ENCODE measurements at places on chromosomes 7 and 10.
A peak's percentile ranks its signal among the peaks of the same experiment; 100 is the strongest.

- DNase-seq = no peak
Measured at GRCh38 chr7:1227814-1228544, 4.7 kb upstream of the UNCX start.

DNA sequence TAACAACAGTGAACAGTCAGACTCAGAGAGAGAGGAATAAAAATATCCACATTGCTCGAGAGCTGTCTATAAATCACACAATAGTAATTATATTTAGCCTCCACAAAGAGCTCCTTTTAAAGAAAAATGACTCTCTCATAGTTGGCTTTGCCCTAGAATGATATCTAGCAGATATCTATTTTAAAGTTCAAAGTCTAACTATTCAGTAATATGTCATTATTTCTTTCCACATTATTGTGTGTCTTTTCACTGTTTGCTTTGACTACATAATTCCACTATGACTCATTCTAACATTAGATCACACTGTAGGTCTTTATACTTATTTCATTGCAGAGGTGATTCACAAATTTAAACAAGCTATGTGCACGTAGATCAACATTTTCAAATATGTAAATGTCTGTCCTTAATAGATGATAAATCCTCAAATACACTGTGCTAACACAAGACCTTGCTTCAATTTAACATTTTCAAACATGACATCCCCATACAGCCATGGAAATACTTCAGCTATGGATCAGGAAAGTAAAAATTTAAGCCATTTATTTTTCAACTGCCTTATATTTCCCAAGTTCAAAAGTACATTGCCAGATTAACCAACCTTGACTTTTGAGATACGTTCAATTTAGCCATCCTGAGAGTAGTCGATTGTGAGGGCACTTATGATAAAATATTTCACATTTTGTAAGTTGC, 99.9 kb upstream of the AKR1E2 start:
- no peak for DNase-seq

DNA sequence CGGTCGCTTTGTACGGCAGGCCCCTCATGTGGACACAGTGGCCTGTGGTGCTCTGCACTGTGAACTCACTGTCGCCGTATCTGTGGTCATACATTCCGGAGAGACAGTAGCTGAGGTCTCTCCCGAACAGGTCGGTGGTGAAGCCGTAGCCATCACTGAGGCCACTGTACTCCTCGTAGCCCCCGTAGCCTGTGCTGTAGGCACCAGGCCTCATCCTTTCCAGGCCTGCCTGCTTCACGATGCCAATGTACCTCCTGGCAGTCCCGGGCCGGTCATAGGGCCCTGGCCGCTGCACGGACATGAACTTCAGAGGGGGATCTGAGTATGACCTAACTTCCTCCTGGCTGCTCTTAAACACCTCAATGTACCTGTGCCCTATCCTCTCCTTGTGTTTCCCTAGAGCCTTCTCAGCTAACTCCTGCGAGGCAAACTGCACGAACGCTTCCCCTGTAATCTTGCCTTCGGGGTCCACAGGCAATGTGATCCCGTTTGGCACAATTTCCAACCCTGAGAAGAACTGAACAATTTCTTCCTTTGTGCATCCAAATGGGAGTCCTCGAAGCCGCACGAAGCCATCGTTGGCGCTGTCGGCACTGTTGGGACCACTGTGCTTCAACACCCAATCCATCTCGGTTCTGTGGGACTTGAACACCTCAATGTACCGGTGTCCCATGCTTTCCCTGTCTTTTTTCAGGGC, 15.7 kb downstream of the FXYD4 start:
- no peak for DNase-seq

DNA sequence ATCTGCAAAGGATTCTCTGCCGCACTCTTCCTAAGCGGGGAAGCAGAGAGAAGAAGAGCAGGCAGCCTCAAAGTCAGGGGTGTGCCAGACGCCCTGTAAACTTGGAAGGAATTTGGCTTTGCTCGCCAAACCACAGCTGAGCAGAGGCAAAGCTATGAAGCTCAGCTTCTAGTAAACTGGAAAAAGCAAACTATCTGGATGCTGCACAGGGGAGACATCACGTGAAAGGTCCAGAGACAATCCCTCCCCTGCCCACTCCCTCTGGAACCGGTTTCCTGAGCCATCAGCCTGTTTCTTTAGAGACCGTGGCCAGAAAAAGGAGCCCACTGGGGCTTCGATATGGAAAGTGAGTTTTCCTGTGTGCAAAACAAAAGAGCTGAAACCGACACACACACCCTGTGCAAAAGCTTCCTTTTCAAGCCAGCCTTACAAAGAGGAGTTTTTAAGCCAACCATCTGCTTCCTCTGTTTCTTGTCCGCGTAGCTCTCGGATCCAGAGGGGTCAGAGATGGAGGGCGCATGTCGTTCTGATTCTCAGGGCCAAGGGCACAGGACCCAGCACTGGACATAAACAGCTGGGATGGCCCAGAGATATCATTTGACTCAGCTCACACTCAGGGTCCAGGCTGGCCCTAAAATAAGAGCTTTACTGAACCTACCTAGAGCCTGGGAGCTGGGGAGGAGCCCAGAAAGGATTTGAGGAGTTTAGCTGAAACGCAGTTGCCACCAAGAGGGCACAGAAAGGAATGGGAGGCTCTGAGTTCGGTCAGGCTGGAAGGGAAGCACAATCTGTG, 58.2 kb upstream of the DNAAF5 start:
- DNase-seq = no peak

GRCh38 chr7:149090397-149091195, at the start of gene ZNF786:
Gene ZNF786, minus strand, starts transcription at chr7:149090718. Its CDS starts 78 bp downstream, at chr7:149090640.
- DNase-seq = peak; percentile 89

GRCh38 chr7:90244565-90244908, 437 bp upstream of the CFAP69 start:
- DNase-seq = no peak

- DNase-seq = no peak
Measured at GRCh38 chr7:107591421-107591820, 11.4 kb downstream of the BCAP29 start.

- DNase-seq = no peak
Measured at GRCh38 chr7:158369290-158369689, 218.3 kb downstream of the PTPRN2 start.

- no peak for DNase-seq
Measured at GRCh38 chr10:117476281-117476680, 66.3 kb upstream of the EMX2 start.

DNA sequence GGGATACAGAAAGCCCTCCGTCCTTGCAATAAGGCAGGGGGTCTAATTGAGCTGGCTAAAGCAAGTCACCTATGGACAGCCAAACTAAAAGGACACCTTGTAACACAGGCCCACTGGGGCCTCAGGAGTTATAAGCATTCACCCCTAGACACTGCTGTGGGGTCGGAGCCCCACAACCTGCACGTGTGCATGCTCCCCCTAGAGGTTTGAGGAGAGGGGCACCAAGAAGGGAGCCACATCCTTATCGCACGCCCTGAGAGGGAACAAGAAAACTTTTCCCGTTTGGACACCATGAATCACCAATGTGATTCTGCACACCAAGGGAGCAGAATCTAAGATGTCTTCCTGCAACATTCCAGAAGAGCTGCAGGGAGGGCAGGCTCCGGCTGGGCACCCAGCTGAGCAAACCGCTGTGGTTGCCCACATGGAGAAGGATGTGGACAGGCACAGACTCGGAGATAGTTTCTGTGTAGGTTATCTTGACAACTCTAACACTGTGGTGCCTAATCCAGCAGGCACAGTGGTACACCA, 17.7 kb upstream of the TARP start:
- no peak for DNase-seq

GRCh38 chr10:99337311-99337811, 8.2 kb downstream of the CNNM1 start:
- DNase-seq = no peak

- no peak for DNase-seq
Measured at GRCh38 chr7:32915041-32915536, 23.5 kb upstream of the KBTBD2 start.

- DNase-seq = no peak
Measured at GRCh38 chr10:95517536-95518454, 43.4 kb downstream of the SORBS1 start.

GRCh38 chr7:29805886-29806207, 461 bp upstream of the WIPF3 start:
- no peak for DNase-seq

DNA sequence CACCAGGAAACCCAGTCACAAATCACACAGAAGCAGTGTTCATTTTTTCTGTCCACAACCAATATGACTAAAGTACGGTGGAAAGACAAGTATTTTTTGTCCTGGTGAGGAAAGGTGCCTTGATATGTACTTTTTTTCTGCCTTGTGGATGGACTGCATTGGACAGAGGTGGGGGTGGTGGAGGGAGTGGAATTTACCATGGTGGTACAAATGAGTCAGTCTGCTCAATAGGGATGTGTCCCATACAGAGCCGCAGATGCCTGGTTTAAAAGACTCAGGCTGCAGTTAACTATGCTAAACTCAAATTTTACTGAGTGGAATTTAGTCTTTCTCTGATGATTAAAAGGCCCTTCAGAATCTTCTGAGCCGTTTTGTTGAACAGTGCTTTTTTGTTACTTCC, 674.5 kb upstream of the GALNT17 start:
- no peak for DNase-seq

All from left lobe of liver (tissue), 2 donors.